Stimulated activated CD4-positive, alpha-beta T cell treated with anti-CD3 and anti-CD28 coated beads, Interleukin-4, amount 100 ng/mL, for 48 hours (primary cell): ENCODE measurements at places on chromosomes 4 and X.

DNA sequence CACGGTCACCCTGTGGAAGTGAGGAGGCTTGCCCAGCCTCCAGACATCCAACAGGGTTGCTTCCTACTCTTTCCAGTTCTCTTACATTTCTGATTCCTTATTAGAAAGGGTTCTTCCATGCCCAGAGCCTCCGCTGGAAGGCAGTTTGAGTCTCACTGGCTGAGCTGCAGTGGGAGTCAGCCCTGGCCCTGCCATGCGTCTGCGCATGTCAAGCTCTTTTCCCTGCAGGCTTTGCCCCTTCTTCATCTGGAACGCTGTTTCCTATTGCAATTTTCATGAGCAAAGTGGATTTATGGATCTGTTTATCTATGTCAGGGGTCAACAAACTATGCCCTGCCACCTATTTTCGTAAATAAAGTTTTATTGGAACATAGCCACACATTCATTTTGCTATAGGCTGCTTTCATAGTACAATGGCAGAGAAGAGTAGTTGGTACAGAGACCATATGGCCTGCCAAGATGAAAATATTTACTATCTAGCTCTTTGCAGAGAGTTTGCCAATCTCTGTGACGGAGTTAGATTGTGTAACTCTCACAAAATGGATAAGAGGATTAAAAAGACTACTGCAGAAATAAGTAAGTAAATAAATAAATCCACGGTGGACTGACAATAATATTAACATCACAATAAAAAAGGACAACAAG, 3.9 kb upstream of the CHRNA9 start:
- no peak for DNase-seq

GRCh38 chrX:77617206-77617605, 168.8 kb downstream of the ATRX start:
- no peak for DNase-seq

- no peak for DNase-seq
Observed at GRCh38 chr4:80873571-80873970, 156.9 kb upstream of the BMP3 start.

DNA sequence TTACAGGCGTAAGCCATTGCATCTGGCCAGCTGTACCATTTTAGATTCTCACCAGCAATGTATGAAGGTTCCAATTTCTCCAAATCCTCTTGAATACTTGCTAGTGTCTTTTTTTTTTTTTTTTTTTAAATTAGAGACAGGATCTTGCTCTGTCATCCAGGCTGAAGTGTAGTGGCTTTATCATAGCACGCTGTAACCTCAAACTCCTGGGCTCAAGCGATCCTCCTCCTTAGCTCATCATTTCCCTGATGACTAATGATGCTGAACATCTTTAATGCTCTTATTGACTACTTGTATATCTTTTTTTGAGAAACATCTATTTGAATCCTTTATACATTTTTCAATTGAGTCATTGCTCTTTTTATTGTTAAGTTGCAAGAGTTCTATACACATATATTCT, 40.3 kb downstream of the HDAC8 start:
- no peak for DNase-seq

GRCh38 chr4:92968556-92968955, 664.8 kb downstream of the GRID2 start:
- DNase-seq: no peak

DNA sequence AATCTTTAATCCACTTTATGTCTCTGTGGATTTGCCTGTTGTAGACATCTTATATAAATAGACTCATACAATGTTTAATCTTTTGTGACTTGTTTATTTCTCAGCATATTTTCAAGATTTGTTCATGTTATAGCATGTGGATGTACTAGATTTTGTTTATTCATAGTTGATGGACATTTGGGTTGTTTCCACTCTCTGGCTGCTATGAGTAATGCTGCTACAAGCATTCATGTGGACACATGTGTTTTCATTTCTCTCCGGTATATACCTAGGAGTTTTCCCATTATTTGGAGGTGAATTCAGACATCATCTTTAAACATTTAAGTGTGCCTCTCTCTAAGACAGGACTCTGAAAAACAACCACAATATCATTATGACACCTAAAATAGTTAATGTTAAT, 2.3 kb downstream of the IKBKG start:
- no peak for DNase-seq

GRCh38 chr4:15331930-15332329, 95.9 kb upstream of the C1QTNF7 start:
- no peak for DNase-seq

DNA sequence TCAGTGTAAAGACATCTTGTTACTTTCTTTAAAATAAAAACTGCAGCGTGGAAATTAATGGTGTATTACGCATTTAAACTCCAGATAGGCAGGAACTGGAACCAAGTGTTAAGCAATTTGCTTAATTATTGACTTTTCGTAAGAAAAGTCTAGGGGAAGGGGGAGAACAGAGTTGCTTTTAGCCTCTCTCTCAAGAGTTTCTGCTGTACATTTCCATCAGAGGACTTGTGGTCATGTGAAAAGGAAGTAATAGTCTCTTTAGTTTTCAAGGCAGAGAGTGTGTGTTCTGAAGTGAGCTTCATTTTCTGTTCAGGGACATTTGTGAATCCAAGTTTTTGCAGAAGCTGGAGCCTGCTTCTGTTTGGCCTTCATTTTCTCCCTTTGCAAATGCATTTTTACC, 127.2 kb downstream of the UBE2K start:
- no peak for DNase-seq

GRCh38 chr4:78168029-78168428, 110.9 kb downstream of the FRAS1 start:
- no peak for DNase-seq

- DNase-seq: no peak
Observed at GRCh38 chr4:48490680-48491513, 845 bp downstream of the ZAR1 start.

- DNase-seq: no peak
Observed at GRCh38 chrX:25004485-25005032, 11.2 kb downstream of the ARX start.

DNA sequence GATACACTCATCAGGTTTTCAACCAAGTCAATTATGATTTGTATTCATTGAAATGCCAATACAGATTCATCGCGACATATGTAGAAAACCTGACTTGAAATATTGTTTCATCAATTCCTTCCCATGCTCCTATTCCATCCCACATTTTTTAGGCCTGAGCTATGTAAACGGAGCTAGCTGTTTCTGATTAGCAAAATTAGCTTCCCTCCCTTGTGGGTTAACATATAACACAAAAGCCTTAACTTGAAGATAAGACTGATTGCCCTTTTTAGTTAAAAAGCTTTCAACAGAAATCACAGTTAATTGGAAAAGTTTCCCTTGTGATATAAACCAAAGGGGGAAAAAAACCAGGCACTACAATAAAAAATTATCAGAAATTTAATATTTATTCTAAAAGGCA, 32.8 kb upstream of the DCLK2 start:
- DNase-seq: no peak

- no peak for DNase-seq
Observed at GRCh38 chr4:183821076-183821853, 83.8 kb upstream of the STOX2 start.

DNA sequence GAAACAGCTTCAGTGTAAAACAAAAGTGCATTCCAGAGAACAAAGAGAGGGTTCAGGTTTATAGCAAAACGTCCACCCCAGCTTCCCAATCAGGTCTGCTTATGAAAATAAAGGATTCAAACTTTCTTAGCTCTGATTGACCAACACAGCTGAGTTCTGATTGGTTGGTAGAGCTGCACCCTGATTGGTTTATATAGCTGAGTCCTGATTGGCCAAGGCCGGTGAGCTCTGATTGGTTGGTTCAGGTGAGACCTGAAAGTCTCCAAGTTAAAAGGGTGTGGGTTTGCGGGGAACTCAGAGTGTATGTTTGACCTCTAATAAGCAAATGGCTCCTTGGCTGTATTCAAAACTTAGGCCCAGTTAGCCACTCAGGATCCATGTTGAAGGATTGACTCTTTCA, 20.9 kb downstream of the CLRN2 start:
- DNase-seq: no peak

- no peak for DNase-seq
Observed at GRCh38 chr4:35124106-35124505, 1120.2 kb downstream of the ARAP2 start.

- DNase-seq: no peak
Observed at GRCh38 chrX:71017396-71017939, 50.7 kb downstream of the SNX12 start.

DNA sequence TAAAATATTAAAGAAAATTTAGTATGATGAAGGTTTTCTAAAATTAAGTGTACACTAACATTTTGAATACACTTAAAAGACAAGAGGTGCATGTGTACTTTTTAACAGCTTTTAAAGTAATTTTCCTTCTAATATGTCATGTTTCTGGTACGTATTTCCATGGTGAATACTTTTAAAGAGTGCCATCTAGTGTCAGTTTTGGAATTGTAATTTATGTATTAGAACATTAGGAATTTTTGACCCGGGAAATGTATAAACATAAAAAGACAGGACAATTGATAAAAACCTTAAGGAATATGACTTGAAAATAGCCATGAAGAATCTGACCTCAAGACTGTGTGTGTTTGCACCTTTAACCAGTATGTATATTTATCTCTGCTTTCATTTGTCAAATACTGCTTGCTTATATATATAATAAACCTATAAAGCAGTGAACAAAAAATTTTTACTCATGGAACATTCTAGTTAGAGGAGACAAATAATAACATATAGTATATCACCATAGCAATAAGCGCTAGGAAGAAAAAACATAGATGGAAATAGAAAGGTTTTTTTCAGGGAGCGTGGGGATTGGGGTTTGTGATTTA, 7.2 kb downstream of the GSTCD start:
- no peak for DNase-seq

GRCh38 chr4:96755569-96756484, 915.9 kb downstream of the PDHA2 start:
- no peak for DNase-seq

DNA sequence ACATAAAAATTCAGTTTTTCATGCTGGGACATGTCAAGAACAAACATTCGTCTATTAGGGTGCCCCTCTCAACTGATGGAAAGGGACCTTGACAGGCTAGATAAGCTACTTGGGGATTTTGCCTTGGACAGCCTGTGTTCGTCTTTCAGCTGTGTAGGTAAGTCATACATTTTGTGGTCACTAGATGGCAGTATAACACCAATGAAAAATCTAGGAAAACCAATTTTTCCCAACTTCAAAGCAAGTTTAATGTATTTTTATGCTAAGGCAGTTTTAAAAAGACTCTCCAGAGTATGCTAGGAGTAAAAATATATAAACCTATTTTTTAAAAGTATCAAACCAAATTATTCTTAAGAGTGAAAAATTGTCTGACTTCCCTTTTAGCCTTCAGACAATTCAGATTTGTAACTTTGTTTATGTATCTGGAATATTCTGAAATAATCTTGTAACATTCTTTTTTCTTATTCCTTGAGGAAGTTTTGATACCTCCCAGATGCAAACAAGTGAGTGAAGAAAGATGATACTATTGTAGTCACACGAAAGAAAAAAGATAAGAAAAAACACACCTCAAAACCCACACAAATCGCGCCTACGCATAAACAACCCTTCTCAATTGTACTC, 158.3 kb downstream of the CPE start:
- no peak for DNase-seq

GRCh38 chrX:46703980-46704379, 54.9 kb downstream of the SLC9A7 start:
- DNase-seq: no peak

DNA sequence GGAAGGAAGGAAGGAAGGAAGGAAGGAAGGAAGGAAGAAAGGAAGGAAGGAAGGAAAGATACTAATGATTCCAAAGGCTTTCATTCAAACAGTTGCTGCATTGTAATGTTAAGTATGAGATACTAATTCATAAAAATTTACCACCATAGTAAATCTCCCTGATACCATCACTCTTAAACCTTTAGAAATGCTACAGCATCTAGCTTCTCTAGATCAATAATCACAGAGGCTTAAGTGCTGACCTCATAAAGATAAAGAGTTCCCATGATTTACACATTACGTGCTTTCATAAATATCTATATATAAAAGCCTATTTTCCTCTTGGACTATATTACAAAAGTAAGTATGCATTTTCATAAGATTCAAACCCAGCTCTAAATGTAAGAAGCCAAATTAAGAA, 36.4 kb downstream of the F9 start:
- no peak for DNase-seq

DNA sequence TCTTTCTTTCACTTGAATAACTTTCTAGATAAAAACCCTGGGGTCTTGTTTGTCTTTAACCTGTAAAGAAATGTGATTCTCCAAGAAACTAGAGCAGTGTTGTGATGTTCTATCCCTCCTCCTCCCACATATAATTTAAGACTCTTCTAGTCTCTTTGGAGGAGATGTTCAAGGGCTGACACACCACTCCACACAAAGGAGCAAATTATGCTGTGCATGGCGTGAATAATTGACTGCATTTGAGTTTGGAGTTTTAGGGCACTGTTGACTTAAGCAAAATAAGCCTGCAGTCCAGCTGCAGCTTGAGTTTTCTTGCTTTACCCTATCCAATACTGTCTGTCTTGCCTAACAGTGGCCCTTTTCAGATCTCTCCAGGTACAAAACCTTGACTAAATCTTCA, 119.7 kb downstream of the CHRDL1 start:
- DNase-seq: no peak

DNA sequence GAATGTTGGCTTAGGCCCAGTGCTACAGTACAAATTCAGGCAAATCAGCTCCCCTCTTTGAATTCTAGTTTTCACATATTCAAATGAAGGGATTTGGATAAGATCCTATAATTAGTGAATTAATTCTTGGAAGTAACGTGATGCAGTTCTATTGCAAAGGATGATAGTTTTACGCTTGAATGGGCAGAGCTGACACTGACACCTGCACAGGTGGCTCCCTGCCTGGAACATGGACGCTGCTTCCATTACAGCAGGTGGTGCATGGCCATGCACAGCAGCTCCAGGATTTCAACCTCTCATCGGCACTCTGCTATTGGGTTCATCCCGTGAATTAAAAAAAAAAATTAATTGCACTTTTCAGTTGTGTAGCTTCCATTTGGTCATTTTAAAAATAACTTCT, 28.4 kb upstream of the RPS6KA6 start:
- no peak for DNase-seq

GRCh38 chrX:114889481-114889880, 127.9 kb downstream of the IL13RA2 start:
- no peak for DNase-seq

DNA sequence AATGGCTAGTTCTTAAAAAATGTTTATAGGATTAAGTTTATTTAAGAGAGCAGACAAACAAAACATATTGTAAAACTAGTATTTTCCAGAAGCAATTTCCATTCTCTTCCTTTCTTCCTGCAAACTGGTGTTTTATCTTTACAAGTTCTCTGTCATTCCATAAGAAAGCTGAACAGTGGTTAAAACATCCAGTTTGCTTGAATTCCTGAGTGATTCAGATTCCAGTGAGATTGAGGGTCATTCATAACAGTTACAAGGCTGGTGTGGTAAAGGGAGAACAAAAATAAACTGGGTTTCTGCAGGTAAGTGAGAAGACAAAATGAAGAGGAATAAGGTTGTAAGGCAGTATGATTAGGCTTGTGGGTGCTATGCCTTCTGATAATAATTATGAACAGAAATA, 544.8 kb upstream of the DIPK2B start:
- no peak for DNase-seq

DNA sequence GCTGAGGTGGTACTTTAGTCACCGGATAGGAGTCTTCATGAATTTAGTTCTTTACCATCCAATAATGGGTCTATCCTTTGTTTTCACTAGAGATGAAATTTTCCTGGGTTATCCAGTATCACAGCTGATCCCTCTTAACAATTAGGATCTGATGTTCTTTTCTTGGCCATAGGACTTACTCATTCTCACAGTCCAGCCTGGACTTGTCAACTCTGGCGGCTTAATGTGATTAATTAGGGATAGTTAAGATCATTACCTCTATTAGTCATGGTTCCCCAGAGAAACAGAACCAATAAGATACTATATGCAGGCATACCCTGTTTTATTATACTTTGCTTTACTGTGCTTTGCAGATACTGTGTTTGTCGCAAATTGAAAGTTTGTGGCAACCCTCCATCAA, 272.7 kb upstream of the FAT4 start:
- DNase-seq: no peak
